ENCODE measurements at places on chromosomes 5 and 9.
A peak's percentile ranks its signal among the peaks of the same experiment; 100 is the strongest.

DNA sequence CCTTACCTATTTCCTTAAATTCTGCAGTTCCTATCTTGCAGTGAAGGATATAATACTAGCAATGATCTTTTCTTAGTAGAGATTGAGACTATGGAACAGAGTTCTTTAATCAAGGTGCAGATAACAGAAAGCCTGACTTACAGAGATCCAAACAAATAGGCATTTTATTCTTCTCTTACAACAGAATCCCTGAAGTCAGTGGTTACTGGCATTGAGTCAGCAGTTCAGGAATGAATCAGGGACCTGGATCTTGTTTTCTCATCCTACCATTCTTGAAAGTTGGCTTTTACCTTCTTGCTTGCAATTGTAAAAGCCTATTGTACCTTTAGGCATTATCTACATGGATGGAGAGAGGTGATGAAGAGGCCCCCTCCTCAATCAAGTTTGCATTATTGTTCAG, 47.5 kb upstream of the TLE4 start:
- no peak for DNase-seq

DNA sequence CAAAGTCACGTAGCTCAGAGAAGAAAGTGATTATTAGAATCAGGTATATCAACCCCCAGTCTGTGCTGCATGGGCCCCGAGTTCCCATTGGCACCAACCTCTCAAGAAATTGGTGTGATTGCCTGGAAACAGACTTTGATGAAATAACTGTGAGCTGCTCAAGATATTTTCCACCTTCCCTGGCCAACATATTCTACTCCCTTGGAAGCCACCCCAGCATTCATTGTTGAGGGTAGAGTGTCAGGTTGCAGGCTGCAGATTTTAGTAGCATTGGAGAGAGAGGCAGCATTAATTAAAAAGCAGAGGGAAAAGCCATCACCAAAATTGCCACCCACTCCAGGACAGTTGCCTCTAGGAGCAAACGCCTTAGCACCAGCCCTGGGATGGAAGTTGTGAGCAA, 154.2 kb upstream of the TNPO1 start:
- no peak for DNase-seq

GRCh38 chr5:58013542-58014258, 446.2 kb downstream of the PLK2 start:
- no peak for DNase-seq

DNA sequence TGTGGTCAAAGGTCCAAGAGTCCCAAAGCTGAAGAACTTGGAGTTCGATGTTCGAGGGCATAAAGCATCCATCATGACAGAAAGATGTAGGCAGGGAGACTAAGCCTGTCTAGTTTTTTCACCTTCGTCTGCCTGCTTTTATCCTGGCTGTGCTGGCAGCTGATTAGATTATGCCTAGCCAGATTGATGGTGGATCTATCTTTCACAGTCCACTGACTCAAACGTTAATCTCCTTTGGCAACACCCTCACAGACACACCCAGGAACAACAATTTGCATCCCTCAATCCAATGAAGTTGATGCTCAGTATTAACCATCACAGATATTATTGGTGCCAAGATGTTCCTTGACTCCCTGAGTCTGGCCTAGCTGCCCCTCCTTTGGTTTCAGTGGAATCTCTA, 530.8 kb upstream of the CLINT1 start:
- no peak for DNase-seq

DNA sequence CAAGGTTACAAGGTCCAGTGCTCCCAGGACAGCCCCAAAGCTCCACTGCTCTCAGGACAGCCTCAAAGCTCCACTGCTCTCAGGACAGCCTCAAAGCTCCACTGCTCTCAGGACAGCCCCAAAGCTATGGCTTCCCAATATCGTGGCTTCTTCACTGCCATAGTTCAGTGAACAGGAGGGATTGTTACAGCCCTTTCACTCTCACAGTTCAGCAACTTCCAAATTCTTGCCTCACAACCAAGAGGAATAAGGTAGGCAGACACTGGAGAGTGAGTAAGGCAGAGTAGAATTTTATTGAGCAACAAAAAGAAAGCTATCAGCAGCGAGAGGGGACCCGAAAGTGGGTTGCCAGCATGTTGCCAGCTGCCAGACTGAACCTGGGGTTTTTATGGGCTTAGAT, 277.6 kb downstream of the CDH10 start:
- DNase-seq: no peak

- no peak for DNase-seq
These were observed 561.3 kb upstream of the WWC1 start for GRCh38 chr5:167730121-167730520.

GRCh38 chr5:94395468-94395867, 222.9 kb downstream of the KIAA0825 start:
- no peak for DNase-seq

DNA sequence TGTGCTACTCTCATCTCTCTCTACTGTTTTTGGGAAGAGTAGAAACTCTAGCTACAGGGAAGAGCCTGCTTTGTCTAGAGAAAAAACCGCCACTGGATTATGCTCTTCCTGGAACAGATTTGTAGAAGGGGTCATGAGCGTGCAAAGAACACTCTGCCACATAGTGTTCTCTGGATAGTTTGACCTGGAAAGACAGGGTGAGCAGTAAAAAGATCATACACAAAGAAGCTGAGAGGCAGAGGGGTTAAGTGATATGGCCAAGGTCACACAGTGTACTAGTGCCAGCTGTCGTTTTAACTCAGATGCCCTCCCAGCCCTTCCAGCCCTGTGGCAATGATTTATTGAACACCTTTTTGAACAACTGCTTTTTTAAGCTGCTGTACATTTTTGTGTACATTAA, 182.2 kb downstream of the NNT start:
- no peak for DNase-seq

GRCh38 chr9:98456156-98456613, 200.7 kb upstream of the TBC1D2 start:
- DNase-seq: no peak

DNA sequence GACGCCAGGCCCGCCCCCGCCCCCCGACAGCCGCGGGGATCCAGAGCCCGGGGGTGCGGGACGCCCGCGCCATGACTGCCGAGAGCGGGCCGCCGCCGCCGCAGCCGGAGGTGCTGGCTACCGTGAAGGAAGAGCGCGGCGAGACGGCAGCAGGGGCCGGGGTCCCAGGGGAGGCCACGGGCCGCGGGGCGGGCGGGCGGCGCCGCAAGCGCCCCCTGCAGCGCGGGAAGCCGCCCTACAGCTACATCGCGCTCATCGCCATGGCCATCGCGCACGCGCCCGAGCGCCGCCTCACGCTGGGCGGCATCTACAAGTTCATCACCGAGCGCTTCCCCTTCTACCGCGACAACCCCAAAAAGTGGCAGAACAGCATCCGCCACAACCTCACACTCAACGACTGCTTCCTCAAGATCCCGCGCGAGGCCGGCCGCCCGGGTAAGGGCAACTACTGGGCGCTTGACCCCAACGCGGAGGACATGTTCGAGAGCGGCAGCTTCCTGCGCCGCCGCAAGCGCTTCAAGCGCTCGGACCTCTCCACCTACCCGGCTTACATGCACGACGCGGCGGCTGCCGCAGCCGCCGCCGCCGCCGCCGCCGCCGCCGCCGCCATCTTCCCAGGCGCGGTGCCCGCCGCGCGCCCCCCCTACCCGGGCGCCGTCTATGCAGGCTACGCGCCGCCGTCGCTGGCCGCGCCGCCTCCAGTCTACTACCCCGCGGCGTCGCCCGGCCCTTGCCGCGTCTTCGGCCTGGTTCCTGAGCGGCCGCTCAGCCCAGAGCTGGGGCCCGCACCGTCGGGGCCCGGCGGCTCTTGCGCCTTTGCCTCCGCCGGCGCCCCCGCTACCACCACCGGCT, 1.0 kb downstream of the FOXE1 start:
- peak; percentile 74 for DNase-seq

- DNase-seq: no peak
These were observed at the start of gene FRRS1L for GRCh38 chr9:109166771-109167601. FRRS1L (minus strand) TSS chr9:109167249; CDS start chr9:109167138, 111 bp downstream.

DNA sequence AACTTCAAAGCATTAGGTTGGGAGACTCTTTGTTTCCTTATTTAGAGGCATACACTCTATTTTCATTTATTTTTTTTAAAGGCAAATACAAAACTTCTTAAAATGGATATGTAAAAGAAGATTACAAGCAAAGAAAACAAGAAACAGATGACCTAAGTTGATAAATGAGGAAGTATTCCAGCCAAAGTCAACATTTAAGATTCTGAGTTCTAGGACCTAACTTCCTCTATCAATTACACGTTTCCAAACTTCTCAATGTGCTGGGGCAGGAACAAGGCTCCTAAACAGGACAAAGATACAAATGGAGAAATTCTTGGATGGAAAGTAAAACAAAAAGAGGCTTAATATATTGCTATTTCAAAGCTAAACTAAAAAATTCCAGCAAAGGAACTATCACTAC, 89.5 kb downstream of the TLE1 start:
- no peak for DNase-seq

DNA sequence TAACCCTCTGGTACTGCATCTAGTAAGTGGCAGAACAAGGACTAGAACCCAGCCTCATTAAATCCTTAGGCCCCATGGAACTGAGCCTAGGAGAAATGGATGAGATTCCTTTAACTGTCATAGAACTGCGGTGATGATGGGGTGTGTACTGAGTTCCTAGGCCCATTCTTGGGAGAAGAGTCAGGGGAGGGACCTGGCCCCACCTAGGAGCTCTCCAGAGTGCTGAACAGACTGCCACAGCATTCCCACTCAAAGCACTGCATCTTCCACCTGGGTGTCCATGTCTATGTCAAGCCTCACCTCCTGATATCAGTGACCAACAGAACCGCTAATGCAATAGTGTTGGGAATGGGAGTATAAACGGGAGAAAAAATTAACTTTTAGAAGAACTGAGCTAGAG, 36.6 kb downstream of the TTLL11 start:
- DNase-seq: no peak

DNA sequence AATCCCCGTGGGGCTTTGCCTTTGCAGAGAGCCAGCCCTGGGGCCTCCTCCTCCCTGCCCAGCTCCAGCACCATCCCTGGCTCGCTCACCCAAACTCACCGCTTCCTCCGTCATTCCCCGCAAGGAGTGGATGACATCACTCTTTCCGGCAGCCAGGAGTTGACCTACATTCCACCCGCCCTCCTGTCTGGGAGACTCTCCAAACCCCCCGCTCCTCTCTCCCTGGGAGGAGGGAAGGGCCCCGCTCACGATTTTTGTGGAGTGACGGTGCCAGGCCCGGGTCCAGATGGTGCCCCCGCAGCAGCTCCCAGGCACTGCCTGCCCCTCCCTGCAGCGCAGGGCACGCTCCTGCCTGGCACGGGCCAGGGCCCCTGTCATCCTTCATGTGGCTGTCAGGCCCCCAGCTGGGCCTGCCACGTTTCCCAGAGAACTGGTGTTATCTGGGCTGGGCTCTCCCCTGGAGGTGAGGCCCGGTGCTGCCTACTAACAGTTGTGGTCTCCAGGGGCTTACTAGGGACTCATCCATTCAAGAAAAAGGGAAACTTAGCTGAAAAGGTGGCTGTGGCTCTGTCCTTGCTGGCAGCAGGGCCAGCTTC, 52.3 kb downstream of the NTNG2 start:
- DNase-seq: no peak

- no peak for DNase-seq
These were observed 148.8 kb downstream of the CCDC192 start for GRCh38 chr5:127851964-127852363.

DNA sequence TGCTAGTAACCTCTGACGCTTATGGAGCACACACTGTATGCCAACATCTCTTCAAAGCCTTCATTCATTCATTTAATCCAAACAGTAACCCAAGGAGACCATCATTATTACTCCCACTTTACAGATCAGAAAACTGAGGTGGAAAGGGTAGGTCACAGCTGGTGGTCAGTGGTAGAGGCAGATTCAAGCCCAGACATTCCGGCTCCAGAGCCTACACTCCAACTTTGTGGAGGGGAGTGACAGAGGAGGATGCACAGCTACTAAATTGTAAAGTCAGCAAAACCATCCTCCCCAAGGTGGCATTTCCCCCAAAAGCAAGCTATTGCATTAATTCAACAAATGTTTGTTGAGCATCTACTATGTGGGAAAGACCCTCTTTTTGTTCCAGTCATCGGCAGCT, 110.5 kb upstream of the CPEB4 start:
- no peak for DNase-seq

- no peak for DNase-seq
These were observed 331.5 kb downstream of the SLIT3 start for GRCh38 chr5:168969326-168969886.

DNA sequence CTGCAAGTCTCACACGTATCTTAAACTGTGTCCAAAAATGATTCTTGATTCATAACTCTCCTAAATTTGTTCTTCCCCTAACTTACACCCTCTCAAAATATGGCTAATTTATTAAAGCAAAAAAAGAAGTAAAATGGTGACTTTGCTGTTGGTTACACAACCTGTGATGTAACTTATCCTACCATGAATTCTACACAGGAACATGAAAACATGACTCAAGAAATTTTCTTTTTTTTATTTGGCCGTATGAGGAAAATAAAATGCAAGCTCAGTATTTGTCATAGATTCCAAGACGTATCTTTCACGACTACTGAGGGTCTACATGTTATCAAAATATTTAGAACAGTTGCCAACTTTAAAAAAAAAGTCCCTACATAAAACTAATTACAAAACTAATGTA, 9.2 kb downstream of the LIFR start:
- no peak for DNase-seq

- DNase-seq: no peak
These were observed 10.1 kb upstream of the MOB3B start for GRCh38 chr9:27539479-27540441.

DNA sequence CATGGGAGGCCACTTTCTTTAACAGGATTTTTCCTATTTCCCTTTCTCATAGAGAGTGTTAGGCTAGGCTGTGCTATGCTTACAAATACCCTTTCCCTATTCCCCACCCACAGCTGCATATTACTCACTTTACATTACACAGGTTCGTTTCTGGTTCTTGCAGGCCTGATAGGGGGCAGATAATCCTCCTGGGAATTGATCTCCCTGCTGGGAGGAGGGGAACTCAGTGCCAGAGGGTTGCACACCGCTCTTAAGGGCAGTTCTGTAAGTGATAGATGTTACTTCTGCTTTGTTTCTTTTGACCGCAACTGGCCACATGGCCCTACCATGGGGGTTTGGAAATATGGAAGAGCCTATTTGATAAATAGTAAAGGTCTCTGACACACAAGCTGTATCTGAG, 54.0 kb upstream of the NTRK2 start:
- DNase-seq: no peak

GRCh38 chr5:141618030-141618803, 583 bp downstream of the DIAPH1 start:
- no peak for DNase-seq

GRCh38 chr5:81794226-81794625, 43.3 kb upstream of the SSBP2 start:
- DNase-seq: no peak
